ENCODE measurements at places on chromosomes 12 and 14.

GRCh38 chr12:4355156-4356040 is 24.1 kb downstream of the FGF23 start:
- DNase-seq: no peak

- DNase-seq: no peak
These were observed 81.4 kb upstream of the FERMT2 start for GRCh38 chr14:53032161-53032803.

- no peak for DNase-seq
These were observed 584 bp upstream of the RFX4 start for GRCh38 chr12:106582249-106582591.

DNA sequence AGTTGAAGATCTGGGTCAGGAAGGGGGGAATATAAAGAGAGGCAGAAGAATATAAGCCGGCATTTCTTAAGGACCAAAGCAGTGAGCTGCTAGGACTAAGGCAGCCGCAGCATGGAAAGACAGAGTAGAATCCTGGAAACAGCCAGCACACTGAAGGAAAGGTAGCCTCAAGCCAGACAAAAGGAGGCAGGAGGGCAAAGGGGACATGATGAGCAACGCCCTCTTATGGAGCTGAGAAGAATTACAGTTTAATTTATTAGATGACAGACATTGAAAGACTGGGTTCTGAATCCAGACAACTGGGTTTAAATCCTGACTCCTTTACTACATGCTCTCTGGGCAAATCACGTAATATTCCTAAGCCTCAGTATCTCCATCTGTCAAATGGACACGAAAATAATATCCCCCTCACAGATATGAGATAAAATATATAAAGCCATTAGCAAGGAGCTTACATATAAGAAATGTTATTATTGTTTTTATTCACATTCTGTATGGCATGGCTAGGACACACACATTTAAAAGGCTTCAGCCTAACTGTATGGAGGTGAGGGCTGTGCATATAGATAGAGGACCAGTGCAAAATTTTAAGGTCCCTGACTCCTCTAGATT is 8.1 kb upstream of the PCED1B start:
- DNase-seq: no peak

GRCh38 chr12:103773109-103773910 is 67.7 kb downstream of the NT5DC3 start:
- no peak for DNase-seq

DNA sequence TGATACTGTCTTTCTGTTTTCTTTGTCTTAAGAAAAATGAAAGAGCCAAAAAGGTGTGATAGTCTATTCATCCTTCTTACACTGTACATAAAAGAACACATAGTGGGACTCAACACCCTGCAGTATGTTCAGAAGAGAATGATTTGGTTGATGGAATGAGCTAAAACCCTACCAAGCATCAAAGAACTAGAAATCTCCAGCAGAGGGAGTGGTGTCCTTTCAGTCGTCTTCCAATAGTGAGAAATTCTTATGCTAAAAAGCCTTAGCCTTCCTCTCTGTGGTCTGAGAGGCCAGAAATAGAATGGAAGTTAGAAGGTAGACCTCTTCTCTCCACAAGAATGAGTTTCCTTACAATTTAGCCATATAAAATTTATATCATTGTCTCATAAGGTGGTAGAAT is 393.4 kb upstream of the SEL1L start:
- no peak for DNase-seq

- no peak for DNase-seq
These were observed 7.6 kb upstream of the BMP4 start for GRCh38 chr14:53964249-53964648.

DNA sequence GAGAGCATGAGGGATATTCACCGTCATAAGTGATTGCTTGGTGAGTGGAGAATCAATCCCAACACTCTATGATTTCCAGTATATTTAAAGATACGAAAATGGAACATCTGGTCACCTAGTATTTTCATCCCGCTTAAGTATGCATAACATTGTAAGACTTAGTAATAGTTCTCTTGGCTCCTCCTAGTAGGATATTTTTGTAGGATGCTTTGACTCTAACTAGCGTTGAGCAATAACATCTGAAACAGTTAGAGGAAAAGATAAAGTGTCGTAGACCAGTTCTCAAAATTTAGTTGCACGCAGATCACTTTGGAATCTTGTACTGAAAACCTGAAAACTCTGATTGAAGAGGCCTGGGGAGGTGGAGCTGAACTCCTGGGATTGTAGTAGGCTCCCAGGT is 7.6 kb downstream of the SAMD4A start:
- DNase-seq: no peak

DNA sequence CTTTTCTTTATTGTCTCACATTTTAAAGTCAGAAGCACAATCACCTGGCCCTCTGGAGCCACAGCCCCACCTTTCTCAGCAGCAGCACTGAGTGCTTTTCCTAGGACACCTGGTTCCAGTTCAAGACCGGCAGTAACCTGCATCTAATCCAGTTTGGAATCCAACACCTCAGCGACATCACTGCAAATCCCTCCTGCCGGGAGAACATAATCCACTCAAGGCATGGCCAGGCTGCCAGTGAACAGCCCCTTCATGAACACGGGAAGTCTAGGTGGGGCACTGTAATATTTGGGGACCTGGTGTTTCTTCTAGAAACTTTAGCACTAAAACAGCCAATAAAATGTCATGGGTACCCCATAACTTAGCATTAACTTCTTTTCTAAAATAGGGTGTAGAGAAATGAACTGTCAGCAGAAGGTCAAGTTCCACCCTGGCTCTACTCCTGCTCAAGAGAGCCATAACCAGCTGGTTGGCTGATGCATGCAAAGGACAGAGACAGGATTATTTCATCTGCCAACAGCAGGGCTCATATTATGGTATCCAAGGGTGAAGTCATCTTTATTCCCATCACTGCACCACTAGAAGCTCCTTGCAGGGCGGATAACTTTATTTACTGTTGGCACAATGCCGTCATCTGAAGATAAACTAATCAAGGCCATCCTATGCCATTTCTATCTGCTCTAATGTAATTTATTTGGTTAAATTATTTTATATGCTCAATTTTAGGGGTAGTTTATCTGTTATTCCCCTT is 76.7 kb downstream of the TTC7B start:
- DNase-seq: no peak

DNA sequence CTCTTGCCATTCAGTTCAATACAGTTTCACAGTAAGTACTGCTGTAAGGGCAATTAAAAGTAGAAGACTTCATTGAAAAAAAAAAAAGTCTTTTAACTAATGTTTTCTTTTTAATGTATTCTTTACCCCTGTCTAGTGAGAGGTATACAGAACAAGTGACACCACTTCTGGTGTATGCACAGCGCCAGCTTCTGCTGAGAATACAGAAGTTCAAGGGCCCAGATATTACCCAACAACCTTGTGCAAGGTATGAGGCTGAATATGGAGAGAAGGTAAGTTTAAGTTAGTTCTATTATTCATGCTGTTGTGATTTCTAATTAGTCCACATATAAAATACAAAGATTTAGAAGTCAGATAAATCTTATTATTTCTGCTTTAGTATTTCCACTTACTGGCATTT is 168.7 kb downstream of the CFAP54 start:
- DNase-seq: no peak

- DNase-seq: no peak
These were observed 18.8 kb upstream of the PRKAG1 start for GRCh38 chr12:49037111-49037946.

- DNase-seq: no peak
These were observed 25.2 kb downstream of the ARHGAP5 start for GRCh38 chr14:32102152-32102787.

GRCh38 chr12:69816082-69816481 is 8.9 kb upstream of the MYRFL start:
- DNase-seq: no peak

DNA sequence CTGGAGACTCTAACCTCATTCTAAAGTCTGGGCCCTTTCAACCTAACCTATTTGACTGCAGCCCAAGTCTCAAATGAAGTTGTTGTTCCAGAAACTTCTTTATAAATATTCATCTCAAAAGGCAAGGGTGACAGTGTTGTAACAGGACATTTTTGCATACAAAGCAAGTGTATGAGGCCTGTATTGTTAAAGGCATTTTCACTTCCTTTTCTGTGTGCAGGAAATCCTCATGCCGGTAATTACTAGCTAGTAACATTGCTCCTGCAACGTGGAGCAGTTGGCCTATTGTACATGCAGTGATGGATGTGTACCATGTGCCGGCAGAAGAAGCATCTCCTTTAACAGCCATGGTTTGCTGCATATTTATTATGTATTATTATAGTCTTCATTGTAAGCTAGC is 156.5 kb upstream of the RMST start:
- no peak for DNase-seq

GRCh38 chr14:77459072-77459723 is 1.3 kb downstream of the AHSA1 start:
- peak; percentile 70 for DNase-seq

- DNase-seq: no peak
These were observed 20.1 kb upstream of the TEX22 start for GRCh38 chr14:105378199-105378598.

DNA sequence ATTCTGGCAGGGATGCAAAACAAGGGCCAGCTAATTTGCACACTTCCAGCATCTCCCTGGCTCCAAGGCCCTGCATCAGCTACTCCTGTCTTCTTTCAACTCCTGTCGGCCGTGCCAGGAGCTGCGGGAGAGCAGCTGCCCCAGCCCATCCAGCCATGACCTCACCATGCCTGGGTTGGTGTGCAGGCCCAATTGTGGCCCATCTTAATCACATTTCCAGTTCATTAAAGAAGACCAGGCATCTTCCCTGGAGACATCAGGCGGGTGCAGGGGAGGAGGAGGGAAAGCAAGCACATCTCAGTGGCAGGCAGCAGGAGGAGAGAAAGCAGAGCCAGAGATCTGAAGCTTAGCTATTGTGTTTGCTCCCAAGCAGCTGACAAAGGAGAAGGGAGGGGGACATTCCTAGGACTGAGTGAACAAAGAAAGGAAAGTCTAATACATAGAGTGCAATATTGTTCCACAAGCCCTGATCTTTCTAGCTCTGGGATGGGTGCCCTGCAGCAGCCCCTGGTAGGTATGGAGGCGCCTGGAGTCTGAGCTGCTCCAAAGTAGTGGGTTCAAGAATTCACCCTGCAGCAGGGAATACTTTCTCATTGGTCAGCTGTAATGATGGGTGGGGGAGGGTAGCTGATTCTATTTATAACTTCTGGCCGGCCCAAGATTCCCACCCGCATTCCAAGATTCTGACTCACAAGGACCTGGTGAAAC is 40.1 kb downstream of the VWF start:
- no peak for DNase-seq

DNA sequence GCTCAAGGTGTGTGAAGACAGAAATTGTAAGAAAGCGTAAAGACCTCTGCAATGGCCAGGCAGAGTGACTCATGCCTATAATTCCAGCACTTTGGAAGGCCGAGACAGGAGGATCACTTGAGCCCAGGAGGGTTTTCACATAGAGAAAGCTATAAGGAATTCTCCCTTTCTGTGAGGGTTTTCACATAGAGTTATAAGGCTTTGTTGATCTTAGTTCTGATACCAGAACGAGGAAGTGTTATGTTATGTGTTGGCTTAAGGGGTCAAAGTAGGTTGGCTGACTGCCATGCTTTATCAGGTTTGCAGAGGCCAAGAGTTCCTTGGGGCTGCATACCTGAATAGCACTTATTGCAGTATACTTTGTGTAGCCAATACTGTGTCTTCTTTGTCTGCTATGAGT is 139.1 kb downstream of the ERC1 start:
- DNase-seq: no peak

- DNase-seq: no peak
These were observed 69.7 kb upstream of the DLK1 start for GRCh38 chr14:100656996-100657395.

DNA sequence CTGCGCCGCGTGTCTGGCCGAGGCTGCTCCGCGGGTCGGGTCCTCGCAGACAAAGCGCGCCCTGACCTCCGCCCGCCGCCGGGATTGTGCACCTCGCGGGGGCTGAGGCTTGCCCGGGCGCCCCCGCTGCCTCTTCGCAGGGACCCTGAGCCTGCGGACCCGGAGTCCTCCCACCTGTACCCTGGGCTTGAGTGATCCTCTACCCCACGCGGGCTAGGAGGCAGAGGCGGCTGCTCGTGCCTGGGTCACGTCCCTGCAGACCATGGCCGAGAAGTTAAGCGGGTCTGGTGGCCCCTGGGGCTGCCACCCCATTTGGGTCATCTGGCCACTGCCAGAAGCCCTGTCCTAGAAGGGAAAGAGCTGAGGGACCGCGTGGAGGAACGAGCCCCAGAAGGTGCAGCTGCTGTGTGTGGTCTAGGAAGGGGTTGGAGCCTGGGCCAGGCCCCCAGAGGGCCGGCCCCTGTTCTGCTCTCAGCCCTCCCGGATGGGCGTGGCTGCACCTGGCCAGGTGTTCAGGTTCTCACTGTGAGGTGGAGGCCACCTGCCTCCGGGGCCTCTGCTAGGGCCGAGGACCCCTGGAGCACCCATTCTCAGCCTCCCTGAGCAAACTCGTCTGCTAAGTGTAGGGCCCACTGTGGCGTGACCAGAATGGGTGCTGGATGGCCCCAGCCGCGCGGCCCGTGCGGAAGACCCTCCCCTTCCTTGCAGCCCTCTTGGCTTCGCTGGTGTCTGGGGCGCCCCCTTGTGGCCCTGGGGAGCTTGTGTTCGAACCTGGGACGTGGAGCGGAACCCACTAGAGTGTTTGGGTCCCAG is 49.6 kb downstream of the LRCOL1 start:
- peak; percentile 71 for DNase-seq

- no peak for DNase-seq
These were observed 136.9 kb downstream of the SCARB1 start for GRCh38 chr12:124726596-124727263.

DNA sequence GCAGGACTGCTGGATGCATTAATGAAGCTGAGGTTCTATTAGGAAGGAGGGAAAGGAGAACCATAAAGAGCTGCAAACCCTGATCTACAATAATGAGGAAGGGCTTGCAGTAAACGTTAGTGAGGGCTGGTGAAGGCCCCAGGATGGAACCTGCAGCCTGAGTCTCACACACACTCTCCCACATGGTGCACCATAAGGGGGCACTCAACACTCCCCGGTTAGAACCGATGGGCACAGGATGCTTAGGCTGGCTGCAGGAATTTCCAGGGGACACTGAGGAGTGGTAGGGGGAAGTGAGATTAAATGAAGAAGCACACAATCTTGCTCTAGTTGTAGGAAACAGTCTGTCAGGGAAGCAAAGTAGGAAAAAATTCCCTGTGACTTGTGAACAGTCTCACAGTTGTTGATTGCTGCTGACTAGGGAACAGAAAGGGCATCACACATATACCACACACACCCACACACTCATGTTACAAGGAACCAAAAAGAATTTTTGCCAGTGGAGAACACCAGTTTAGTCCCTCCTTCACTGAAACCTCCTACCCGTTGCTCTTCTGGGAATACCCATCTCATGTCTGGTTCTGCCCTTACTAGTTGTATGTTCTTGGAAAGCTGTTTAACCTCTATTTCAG is 56.2 kb upstream of the FERMT2 start:
- DNase-seq: no peak

DNA sequence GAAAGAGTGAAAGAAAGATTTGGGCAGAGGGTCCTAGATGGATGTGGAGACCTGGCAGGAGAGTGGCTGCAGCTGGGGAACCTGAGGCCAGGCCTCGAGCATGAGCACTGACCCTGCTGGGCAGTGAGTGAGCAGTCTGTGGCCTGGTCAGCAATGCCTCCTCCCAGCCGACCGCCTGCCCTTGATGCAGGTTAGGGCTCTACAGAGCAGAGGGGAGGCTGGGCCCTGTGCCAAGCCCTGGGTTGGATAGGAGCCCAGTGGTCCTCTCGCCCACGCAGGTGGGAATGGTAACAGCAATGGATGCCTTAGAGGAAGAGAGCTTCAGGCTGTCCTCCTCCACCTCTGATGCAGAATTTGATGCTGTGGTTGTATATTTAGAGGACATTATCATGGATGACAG is 59.8 kb downstream of the RAB35 start:
- no peak for DNase-seq

- no peak for DNase-seq
These were observed 90.4 kb downstream of the PIWIL1 start for GRCh38 chr12:130428116-130428515.

- no peak for DNase-seq
These were observed 16.5 kb downstream of the ETNK1 start for GRCh38 chr12:22641353-22642053.
